ENCODE measurements at places on chromosomes 6 and 20.
A peak's percentile ranks its signal among the peaks of the same experiment; 100 is the strongest.

- no peak for DNase-seq
These were observed 46.2 kb upstream of the SDHAF4 start for GRCh38 chr6:70520575-70520974.

GRCh38 chr6:149457316-149457884 lies 27.4 kb downstream of the ZC3H12D start:
- no peak for DNase-seq

DNA sequence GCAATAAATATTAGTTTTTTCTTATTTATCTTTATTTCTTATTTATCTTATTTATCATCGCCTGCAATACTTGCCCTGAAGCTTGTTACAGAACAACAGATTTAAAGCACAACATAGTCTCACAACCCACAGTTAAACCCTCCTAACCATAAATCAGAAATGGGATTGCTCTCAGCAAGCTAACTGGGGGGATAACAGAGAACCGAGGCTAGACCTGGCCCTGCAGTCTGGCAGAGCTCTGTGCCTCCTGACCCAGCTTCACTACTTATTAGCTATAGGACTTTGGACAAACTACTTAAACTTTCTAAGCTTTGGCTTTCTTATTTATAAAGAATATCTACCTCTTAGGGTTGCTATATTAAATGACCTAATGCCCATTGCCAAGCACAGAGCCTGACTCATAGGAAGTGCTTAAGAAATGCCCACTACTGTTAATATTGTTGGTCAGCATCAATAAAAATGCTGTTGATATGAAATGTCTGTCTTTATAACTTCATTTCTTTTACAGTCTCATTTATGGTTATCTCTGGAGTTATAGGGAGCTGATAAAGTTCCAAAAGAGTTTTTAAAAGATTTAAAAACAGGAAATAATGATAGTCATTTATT lies 87.9 kb upstream of the BEND6 start:
- no peak for DNase-seq

GRCh38 chr20:61494763-61495575 lies 242.9 kb downstream of the CDH4 start:
- no peak for DNase-seq

- no peak for DNase-seq
These were observed 77.5 kb upstream of the RIPOR2 start for GRCh38 chr6:25013246-25013645.

- no peak for DNase-seq
These were observed 3.2 kb downstream of the ZKSCAN4 start for GRCh38 chr6:28248916-28249315.

- DNase-seq: no peak
These were observed 737.0 kb upstream of the ADGRB3 start for GRCh38 chr6:67897998-67898607.

- no peak for DNase-seq
These were observed 2.5 kb upstream of the SPATS1 start for GRCh38 chr6:44339763-44340625.

DNA sequence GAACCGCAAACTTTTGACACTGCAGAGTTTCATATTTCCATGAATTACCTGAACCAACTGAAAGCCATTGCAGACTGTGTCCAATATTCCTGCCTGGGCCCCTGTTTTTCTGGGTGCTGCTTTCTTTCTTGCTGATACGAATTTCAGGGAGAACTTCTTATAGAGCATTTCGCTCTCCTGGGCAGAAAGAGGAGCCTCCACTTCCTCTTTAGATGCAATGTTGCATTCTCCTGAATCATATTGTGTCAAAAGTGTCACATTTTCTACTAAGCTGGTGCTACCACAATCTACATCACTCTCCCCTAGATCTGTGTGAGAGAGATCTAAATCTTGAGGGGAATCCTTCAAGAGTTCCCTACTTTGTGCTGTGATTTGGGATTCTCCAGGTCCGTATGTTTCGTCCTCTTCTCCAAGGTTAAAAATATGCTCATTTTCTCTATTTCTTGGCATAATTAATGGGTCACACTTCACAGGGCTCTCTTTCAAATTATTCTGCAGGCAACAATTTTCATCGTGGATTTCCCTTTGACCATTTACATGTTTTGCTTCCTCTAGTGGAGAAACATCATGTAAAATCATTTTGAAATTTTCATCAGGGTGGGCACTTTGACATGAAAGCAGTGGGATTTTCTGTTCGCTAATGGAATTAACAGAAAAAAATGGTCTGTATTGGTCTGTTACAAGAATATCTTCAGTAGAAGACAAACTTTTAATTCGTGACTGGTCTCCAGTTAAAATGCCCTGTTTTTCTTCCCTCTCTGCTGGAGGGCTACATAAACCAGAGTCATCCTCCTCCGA lies 102.3 kb downstream of the DST start:
- DNase-seq: no peak

GRCh38 chr6:151963001-151963400 lies 155.5 kb downstream of the ESR1 start:
- no peak for DNase-seq

DNA sequence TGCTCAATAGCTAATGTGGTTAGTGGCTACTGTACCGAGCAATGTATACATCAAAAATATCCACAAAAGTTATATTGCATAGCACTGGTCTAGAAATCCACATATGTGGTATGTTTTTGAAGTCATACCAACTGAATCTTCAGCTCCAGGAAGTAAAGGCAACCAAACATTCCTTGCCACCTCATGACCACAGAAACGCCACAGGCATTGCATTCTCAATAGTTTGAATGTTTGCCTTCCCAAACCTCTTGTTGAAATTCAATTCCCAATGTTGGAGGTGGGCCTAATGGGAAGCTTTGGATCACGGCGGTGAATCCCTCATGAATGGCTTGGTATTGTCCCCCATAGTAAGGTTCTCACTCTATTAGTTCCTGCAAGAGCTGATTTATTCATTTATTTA lies 18.2 kb upstream of the ZNF391 start:
- DNase-seq: no peak

DNA sequence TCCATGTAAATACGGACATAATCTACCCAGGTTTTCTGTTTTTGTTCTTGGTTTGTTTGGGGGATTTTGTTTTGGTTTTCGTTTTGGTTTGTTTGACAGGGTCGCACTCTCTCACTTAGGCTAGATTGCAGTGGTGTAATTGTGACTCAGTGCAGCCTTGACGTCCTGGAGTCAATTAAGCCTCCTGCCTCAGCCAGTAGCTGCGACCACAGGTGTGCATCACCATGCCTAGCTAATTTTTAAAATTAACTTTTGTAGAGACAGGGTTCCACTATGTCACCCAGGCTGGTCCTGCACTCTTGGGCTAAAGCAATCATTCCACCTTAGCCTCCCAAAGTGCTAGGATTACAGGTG lies 37.8 kb upstream of the EYA4 start:
- no peak for DNase-seq

DNA sequence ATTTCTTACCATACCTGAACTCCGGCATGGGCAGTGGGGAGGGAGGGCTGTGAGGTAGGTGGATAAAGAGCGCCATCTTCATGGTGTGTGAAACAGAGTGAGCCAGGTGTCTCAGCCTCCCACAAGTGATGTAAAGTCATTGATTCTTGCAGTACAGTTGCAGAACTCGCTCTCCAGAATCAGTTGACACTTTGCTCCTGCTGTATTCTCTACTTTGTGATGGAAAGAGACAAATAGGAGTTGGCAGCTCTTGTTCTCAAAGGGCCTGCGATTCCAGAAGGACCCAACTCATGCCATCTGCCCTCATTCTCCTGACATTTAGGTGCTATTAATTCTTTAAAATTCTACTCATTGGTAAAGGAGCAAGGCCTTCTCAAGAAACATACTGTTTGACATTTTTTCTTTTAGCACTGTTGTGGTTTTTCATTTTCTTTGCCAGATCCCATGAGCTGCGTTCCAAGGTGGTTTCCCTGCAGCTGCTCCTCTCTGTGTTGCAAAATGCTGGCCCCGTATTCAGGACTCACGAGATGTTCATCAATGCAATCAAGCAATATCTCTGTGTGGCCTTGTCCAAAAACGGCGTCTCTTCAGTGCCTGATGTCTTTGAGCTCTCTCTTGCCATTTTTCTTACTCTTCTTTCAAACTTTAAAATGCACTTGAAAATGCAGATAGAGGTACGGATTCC lies 49.3 kb downstream of the ARFGEF2 start:
- DNase-seq: no peak

DNA sequence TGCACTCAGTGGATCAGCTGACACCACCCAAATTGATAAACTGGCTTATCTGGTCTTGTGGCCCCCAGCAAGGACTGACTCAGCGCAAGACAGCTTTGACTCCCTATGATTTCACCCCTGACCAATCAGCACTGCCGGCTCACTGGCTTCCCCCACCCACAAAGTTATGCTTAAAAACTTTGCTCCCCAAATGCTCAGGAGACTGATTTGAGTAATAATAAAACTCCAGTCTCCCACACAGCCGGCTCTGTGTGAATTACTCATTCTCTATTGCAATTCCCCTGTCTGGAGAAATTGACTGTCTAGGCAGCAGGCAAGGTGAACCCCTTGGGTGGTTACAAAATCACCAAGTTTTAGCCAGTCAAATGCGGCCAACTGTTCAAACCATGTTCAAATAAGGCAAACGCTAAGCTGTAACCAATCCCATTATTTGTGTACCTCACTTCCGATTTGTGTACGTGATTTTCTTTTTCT lies 32.5 kb downstream of the SLC22A2 start:
- DNase-seq: peak; percentile 3

DNA sequence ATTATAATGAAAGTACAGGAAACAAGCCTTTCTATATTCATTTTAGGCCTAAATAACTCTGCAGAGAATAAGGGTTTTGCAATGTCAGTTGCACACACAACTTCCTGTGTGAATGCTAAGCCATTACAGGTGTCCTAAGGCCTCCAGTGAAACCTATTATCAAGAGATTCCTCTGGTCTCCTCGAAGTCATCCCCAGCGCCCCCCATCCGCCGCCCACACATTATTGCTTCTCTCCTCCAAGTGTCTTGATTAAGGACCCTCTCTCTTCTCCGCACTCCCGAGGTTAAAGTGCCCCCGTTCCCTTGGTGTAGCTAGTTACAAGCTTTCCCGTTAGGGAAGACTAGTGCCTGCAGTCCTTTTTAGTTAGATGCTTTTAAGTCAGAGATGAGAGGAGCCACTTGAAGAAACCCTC lies 1.3 kb downstream of the HIVEP2 start:
- DNase-seq: no peak

DNA sequence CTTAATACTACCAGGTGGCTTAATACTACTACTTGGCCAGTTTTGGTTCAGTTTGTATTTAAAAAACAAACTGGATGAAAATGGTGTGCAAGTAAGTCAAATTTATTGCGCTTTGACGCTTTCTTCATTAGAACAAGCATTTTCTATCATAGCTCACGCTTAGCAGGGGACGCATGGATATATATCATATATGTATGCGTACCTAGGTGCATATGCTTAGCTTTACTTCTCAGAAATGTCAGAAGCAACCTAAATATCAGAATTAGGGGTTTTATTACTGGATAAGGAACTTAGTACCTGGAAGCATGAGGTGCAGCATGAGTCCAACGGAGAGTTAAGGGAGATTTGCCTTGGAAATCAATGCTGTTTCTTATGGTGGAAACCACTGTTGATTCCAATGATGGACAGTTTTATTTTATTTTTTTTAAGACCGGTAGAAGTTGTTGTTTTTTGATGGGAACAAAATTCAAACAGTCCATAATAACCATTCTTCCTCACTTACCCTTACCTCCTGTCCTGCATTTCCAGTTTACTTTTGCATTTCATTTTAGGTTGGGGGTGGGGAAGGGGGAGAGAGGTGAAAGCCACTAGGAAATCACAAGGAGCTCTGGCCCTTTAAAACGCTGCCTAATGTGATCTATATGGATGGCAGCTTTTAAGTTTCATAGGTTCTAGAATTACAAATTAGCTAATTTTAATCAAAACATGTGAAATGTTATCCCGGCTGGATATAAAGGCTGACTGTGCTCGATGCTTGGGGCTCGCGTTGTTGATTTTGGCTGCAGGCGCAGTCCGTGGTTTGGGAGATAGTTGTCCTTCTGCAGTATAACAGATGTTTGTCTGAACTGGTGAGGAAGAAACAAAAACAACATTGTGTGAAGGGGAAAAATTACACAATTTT lies 2.1 kb downstream of the SOBP start:
- no peak for DNase-seq

DNA sequence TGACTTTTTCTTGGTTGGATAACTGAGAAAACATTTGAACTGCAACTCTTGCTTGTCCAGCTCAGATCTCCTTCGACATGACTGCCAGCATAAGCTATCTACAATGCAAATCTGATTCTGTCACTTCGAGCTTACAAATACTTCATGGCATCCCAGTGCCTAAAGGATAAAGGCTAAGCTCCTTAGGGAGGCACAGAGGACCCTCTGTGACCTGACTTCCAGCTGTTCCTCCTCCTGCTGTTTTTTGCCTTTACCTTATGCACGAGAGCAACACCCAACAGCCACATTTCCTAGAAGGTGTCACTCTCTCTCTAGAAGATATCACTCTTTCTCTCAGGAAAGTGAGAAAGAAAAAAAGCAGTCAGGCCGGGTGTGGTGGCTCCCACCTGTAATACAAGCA lies 23.4 kb downstream of the SLC17A5 start:
- no peak for DNase-seq

GRCh38 chr6:34839666-34840352 lies 47.9 kb downstream of the BLTP3A start:
- no peak for DNase-seq

GRCh38 chr6:36290668-36291620 lies 21.1 kb downstream of the PNPLA1 start:
- no peak for DNase-seq

DNA sequence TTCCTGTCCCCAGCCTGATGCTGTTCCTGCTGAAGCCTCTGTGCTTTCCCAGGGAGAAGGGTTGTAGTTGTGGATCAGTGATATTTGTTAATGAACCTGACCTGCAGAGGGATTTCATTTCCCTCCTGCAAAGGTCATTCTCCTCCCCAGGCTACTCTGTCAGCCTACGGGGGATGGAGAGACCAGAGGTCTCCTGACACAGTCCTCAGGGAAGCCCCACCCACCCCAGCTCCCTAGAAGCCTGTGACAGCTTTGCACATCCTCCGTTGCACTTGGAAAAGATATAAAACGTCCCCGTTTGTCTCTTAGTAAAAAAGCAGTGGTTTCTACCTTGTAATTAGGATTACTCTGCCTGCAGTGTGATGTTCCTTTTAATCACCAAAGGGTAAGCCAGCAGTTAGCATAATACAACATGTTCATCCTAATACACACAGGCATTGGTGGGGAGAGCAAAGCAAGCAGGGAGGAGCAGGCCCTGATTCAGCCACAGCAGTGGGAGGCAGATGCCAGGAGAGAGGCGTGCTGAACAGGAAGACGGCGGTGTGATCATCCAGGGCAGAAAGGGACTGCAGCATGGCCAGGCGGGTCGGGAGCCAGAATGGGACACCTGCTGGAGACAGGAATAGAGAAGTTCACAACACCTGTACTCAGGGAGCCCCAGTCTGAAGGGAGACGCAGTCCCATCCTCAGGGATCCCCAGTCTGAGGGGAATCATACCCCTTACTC lies 293.5 kb downstream of the LRFN2 start:
- DNase-seq: no peak

DNA sequence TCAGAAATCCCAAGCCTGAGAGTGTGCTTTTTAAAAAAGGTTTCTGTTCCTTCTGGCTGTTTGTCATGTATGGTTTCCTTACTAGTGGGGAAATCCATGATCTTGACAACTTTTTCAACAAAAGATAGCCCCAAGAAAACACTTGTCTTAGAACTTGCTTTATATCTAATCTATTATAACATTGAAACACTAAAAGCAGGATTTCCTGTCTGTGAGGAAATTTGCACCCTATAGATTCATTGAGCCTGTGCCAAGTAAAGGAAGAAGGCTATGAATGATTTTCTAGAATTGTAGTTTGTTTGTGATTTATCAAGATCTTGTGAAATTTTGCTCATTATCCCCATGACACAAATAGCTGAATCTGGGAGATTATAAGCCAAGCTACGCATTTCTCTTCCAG lies 238.6 kb upstream of the RIN2 start:
- DNase-seq: no peak

- no peak for DNase-seq
These were observed 221.0 kb downstream of the SYNDIG1 start for GRCh38 chr20:24690408-24690807.
